ENCODE measurements at places on chromosomes 2 and 18.

GRCh38 chr18:58502628-58503027 lies 126.3 kb downstream of the ALPK2 start:
- no peak for DNase-seq

DNA sequence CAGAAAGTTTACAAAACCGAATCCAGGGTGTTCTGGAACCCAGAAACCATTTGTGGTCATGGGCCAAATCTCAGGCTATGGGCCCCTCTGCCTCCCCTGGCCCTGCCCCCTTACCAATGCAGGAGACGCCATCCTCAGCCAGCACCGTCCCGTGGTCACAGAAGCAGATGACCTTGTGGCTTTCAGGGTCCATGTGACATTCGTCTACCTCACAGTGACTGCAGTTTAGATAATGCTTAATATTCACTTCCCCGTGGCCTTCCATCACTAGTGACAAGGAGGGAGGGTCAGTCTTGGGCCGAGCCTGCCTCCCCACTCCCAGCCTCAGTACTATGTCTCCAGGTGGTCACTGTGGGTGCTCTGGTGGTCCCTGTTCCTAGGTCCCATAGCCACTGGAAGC lies 111.6 kb downstream of the CLIP4 start:
- no peak for DNase-seq

DNA sequence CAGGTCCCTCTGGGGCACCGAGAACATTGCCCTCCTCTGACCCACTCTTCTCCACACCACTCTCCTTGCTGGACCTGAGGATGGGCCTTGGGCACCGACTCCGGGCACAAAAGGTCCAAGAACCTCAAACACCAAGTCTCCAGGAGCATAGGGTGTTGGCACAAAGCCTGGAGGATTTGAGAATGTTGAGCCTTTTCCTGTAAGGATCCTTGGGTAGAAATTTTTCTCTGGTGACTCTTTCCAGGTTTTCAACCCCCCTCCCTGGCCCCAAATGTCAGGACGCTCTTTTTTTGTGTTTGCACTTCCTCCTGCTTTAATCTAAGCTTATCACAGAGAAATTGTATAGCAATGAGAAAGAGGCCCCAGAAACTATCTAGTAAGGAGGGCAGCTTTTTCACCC lies 9.2 kb downstream of the SPR start:
- no peak for DNase-seq

DNA sequence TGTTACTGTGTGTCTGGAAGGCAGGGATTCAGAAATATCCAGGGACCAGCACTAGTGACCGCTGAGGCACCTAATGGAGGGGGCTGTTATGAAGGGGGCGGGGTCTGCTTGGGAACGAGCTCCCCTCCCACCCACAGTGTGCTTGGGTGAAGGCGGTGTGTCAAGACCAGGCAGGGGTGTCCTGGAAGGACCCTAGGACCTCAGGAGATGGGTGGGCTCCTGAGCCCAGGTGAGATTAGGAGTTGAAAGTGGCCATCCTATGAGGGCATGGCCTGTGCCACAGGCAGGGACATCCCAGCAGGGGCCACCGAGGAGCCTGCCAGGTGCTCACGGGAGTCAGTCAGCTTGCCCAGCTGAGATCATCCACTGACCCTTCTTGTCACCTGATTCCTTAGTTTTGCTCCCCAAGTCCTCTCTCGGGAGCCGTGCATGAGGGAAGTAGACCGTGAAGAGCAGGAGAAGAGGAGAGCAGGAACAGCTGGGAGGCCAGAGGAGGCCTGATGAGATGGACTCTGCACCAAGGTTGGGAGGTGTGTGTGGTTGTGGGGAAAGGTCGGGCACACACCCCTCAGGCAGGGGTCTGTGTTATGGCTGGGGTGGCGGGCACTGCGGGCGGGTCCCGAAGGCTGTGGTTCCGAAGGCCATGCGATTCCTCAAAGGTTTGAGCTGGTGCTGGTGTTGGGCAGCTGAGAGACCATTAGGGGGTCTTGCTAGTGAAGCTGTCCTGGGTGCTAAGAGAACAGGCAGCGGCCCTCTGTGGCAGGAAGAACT lies 180.9 kb upstream of the HS6ST1 start:
- no peak for DNase-seq

DNA sequence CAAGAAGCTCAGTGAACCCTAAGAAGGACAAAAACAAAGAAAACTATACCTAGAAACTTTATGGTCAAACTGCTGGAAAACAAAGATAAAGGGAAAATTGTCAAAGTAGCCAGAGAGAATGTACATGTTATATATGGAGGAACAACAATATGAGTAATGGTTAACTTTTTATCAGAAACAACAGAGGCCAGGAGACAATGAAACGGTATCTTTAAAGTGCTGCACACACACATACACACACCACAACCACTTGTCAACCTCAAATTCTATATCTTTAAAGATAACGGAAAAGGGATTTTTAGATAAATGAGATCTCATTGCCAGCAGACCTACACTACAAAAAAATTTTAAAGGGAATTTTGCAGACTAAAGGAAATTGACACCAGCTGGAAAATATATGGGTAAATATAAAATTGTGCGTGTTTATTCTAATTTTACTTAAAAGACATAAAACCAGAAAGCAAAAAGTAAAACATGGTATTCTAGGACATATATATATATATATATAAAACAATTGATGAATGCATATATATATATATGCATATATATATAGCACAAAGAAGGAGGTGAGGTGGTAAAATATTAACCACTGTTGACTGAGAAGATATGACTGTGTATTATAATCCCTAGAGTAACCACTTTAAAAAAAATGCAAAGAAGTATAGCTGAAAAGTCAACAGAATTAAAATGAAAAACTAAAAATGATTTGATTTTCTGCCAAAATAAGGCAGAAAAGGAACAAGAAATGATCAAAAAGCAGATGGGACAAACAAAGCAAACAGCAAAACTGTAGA lies 172.0 kb downstream of the SRBD1 start:
- no peak for DNase-seq

DNA sequence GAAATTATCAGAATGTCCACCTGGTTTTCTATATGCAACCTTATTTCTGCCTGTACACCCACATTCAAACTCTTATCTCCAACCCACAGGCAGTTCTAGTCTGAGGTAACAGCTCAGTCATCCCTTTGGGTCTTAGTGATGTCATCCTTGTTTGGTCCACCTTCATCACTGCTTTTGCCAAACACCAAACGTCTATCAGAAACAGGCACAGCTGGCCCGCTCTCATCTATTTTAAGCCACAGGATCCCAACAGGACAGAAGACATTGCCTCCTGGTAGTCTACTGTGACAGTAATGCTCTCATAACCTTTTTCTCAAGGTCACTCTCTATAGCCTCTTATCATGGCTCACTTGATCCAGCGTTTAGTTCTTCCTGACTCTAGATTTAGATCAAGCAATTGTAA lies 99.0 kb upstream of the CHAC2 start:
- no peak for DNase-seq

DNA sequence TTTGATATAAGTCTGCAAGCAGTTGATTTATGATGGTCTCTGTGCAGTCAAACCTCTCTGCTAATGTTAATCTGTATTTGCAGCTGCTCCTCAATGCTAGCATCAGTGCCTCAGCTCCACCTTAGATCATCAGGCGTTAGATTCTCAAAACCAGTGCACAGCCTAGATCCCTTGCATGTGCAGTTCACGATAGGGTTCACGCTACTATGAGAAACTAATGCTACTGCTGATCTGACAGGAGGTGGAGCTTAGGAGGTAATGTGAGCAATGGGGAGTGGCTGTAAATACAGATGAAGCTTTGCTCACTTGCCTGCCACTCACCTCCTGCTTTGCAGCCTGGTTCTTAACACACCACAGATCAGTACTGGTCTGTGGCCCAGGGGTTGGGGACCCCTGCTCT lies 18.4 kb downstream of the RBKS start:
- no peak for DNase-seq

- no peak for DNase-seq
Measured at GRCh38 chr2:231764760-231765159, 16.3 kb downstream of the PDE6D start.

GRCh38 chr2:42196403-42197267 lies 27.5 kb downstream of the EML4 start:
- DNase-seq: peak; percentile 57

DNA sequence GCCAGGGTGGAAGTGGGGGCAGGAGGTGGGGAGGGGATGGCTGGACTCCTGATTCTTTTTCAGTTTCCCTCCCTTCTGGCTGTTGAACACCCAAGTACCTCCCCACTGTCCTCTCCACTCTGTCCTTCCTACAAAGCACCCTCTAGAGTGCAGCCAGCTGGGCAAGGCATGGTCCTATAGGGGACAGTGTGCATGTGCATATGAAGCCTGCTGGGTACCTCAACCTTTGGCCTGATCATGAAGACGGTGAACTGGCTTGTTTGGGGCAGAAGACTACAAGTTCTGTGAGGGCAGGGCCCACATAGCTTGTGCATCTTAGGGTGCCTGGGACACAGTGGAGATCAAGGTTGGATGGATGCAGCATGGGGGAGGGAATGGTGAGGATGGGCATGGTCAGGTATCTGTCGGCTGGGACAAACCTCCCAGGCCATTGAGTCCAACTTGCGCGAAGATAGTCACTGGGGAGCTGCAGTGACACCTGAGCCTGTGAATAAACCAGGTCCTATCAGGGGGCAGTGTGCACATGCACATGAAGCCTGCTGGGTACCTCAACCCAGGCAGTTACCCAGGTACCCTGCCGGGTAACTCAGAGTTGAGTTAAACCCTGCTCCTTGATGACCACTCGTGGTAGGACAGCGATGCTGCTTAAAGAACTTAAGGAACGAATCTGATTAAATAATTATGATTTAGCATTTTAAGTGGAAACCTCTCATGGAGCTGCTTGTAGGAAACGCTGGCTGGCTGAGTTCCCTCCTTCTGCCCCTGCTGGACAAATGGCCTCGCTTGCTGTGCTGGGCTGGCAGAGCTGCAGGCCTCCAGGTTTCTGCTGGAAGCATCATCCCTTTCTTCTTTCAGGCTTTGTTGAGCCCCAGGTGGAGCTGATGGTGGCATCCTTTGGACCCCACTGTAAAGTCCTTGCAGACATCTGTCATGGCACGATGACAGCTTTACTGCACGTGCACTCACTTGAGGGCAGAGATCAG lies 84.0 kb downstream of the POLR1A start:
- DNase-seq: peak; percentile 16

GRCh38 chr2:67180841-67181240 lies 216.3 kb upstream of the ETAA1 start:
- no peak for DNase-seq

DNA sequence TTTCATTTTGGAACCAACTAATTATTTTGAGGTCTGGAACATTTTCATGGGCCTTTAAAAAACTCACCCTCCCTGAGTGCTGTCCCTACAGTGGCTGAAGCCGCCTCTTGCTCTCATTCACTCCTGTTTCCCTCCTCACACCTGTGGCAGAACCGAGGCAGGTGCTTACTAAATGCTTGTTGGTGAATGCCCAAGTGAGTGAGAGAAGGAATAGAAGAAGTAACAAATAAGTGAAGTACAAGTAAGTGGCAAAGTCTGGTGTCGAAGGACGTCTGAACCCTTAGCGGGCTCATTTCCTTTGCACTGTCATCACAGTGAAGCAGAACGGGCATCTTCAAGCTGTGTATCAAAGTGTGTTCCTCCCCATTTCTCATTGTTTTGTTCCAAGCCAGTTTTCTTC lies 135.2 kb downstream of the RHBDD1 start:
- no peak for DNase-seq

DNA sequence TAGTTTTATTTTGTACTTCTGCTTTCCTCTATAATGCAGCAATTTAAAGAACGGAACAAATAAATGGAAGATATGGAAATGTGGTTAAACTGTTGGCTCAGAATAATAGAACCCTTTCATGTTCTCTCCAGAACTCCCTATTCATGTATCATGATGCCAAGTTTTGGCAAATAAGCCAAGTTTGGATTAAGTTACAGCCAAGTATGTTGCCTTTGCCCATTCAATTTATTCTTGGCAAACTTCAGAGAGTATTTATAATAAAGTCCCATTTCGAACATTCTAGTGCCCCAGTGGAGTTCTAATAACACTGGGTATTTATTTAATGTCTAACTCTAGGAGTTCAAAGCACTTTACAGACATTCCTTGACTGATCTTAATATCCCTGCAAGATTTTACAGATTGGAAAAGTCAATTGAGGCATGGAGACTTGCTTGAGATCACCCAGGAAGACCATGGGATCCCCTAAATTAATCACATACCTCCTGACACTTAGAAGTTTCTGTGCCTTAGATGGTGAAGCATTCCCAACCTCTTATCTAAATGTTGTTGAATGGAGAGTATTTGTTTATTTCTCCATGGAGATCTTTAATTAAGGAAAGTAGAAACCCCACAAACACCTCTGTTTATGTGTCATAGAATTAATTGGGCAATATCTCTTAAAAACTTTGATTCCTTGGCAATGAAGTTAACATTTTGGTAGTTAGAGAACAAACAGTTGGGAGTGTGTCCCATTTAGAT lies 106.7 kb downstream of the ACKR3 start:
- no peak for DNase-seq

- peak; percentile 5 for DNase-seq
Measured at GRCh38 chr2:112175333-112175732, 37.1 kb downstream of the FBLN7 start.

DNA sequence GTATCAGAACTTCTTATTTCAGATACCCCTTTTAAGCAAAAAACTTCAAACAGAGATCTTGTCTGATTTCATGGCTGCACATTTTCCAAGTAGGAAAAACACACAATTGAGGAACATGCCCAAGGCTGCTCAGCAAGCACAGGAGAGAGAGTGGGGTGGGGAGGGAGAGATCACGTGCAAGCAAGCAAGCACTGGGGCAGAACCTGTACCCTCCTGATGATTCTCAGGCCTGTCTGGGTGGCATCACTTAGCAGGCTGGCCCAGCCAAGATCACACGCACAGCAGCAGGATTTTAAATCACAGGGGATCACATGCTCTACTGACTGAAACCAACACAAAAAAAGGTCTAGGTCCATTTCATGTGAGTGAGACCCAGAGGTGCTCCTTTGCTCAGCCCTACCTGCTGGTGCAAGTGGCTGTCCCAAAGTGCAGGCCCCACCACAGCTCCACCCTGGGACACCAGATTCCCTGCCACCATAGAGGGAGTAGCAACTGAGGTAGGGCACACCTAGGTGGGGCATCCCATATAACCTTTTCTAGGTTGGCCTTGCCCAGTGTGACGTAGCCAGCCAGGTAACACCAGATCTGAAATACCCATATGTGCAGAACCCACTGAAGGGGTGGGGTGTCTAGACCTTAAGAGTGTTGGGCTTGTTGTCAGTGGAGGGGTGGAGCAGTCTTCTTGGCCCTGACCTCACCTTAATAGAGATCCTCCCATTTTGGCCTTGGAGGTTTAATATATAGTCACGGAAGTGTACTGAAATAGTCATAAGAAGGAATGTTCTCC lies 1.8 kb upstream of the LYPD6B start:
- no peak for DNase-seq

DNA sequence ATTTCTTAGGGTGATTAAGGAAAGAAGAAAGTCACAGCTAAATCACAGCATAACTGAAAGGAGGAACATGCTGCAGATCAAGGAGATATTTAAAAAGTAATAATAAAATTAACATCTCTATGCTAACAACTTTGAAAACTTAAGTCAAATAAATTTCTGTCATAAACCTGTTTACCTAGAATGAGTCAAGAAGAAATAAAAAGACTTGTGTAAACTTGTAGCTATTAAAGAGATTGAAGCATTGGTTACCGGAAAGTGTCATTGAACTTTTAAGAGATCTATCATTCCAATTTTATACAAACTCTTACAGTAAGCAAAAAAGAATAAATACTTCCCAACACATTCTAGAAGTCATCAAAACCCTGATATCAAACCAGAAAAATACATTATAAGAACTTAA lies 520.1 kb upstream of the SYT4 start:
- DNase-seq: no peak

Data from activated naive CD4-positive, alpha-beta T cell treated with anti-CD3 and anti-CD28 coated beads, Interleukin-2, amount 10 ng/mL, durations not matched to agents 7 days and 5 days (primary cell).